ENCODE measurements at places on chromosomes 5 and 9.

DNA sequence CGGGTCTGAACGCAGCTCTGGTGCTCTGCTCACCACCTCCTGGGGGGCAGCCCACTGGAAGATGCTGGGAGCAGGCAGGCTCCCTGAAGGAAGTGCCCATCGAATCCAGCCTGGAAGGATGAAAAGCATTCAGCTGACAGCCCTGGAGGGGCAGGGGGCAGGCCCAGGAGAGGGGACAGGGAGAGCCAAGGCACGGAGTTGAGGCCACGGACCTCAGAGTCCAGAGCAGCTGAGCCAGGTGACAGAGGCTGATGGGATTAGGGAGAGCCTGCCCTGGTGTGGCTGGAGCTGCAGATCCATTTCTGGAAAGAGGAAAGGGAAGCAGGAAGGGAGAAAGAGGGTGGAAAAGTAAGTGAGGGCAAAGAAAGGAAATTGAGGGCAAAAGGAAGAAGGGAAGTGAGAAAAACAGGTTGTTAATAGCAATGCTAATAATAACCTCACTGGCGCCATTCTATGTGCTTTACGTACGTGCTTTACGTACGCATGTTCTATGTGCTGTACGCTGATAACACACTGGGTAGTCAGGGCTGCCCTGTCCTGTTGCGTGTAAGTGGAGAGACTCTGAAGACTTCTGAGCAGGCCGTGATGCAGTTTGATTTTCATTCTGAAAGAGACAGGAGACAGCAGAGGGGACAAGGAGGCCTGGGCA is 52.6 kb downstream of the LMX1B start:
- DNase-seq: no peak

DNA sequence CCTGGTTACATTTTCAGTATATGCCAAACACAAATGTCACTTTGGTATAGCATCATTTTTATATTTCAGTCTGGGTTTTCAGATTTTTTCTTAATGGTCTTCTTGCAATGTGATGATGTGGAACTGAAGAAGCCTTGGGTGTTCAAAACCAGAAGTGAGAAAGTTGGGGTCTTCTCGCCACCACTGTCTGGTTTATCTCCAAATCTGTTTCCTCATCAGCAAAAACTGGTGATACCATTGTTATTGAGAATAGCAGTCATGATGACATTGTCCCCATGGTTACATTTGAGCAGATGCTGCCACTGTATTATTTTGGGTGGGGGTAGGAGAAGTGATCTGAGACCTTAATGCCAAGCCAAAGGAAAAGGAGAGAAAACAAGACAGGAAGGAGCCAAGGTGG is 85.9 kb upstream of the MAP3K1 start:
- DNase-seq: no peak

DNA sequence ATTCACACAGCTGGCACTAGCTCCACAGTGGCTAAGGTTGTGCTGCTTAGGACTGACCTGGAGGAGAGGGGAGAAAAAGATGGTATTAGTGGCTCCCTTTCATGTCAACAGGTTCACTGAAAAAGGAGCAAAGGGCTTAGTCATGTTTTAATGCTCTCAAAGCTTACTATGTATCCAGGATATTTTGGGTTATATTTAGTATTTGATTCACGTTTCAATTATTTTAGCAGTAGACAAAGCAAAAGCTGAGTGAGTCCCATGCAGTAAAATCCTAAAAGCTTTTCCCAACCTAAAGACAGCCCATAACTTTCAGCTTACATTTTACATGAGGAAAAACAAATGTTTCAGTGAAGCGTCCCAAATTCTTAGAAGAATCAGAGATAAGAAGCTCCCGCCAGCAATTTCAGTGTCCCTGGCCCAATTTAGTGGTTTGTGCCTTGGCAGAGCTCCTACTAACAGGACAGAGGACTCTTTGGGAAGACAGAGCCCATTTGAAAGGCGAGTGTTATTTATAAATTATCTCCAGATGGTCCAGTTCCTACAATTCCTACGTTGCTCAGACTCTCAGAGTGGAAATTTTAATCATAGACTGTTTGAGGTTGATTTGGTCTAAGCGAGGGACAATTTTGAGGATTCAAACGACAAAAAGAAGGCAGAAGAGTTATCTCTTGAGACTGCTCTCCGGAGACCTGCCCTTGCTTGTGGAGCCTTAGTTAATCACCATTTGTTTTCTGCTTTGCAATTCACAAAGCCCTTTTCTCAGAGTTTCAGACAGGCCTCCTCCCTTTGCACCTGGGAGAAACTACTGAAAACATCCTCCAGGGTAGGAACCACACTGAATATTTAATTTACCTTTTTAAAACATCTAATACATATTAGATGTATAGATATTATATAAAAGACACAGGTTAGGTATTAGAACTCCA is 225.0 kb upstream of the ANKRD55 start:
- DNase-seq: peak; percentile 61

DNA sequence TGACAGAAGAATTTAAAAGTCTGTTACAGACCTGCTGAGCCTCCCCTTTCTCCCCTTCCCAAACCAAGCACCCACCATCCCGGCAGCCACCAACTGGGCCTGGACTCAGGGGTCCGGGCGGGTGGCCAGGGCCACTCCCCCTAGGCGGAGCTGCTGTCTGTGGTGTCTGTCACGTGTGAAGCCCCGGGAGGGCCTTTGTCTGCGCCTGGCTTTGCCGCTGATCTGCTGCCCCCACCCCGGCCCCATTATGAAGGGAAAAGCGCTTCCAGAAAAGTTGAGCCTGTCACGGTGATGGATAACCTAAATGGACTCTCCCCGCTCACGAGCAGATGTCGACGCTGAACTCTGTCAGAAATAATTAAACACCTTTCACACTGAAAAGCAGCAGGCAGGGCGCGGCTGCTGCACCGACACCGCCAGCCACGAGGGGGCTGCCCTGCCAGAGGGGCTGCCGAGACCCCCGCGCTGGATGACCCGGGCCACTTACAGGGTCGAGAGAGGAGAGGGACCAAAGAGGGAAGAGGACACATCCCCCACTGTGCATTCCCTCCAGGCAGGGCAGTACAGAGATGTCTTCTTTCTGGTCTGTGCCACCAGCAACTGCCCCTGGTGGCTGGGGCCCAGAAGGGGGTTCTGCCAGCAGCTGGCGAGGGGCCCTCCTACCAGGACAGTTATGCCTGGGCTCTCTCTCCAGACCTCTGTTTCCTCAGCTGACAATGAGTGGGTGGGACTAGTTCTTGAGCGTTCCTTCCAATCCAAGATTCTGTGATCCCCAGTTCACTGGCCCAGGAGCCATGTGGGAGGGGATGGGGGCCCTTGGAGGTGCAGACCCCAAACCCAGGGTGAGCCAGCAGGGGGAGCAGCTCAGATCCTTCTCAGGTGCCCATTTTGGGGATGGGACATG is 36.0 kb upstream of the BARHL1 start:
- DNase-seq: peak; percentile 10

- DNase-seq: peak; percentile 83
Measured at GRCh38 chr9:33202552-33203201, 35.5 kb upstream of the B4GALT1 start.

- no peak for DNase-seq
Measured at GRCh38 chr5:34841816-34842215, 2.9 kb downstream of the TTC23L start.

GRCh38 chr9:113011911-113012381 is at the start of gene ZNF883:
ZNF883 (minus strand) TSS chr9:113012192.
- peak; percentile 49 for DNase-seq

GRCh38 chr9:70832492-70832891 is 288.9 kb downstream of the TRPM3 start:
- peak; percentile 13 for DNase-seq

GRCh38 chr5:127838661-127839060 is 135.5 kb downstream of the CCDC192 start:
- DNase-seq: no peak

GRCh38 chr9:121926351-121926801 is 166.7 kb downstream of the TTLL11 start:
- DNase-seq: no peak

GRCh38 chr5:3853362-3853761 is 257.7 kb downstream of the IRX1 start:
- no peak for DNase-seq

GRCh38 chr9:89721176-89721700 is 116.4 kb downstream of the GADD45G start:
- no peak for DNase-seq

GRCh38 chr9:129166623-129167557 is 11.2 kb downstream of the IER5L start:
- DNase-seq: peak; percentile 72

- DNase-seq: no peak
Measured at GRCh38 chr9:131734165-131734610, 5.7 kb downstream of the RAPGEF1 start.

- DNase-seq: peak; percentile 12
Measured at GRCh38 chr5:154647114-154647760, 107.9 kb upstream of the LARP1 start.

GRCh38 chr5:41763574-41763973 is 106.7 kb downstream of the OXCT1 start:
- no peak for DNase-seq

GRCh38 chr5:146091881-146092280 is 13.5 kb downstream of the PLAC8L1 start:
- DNase-seq: no peak

DNA sequence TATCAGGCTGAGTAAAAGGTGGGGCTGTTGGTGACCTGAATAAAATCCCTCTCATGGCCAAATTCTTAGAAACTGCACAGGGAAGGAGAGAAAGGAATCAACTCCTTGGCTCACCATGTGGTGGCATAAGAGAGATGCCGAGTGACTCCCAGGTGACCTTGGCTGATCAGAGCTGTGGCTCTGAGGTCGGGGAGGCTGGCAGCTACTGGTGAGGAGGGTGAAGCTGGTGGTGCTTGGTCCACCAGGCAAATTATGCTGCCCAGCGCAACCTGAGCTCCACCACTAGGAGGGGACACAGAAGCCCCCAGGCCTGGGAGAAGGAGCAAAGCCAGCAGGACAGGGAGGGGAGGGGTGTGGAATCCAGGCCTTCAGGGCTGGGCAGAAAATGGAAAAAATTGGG is 111.2 kb upstream of the IL12B start:
- DNase-seq: no peak

GRCh38 chr9:113516840-113517577 is 53.5 kb downstream of the RGS3 start:
- no peak for DNase-seq

DNA sequence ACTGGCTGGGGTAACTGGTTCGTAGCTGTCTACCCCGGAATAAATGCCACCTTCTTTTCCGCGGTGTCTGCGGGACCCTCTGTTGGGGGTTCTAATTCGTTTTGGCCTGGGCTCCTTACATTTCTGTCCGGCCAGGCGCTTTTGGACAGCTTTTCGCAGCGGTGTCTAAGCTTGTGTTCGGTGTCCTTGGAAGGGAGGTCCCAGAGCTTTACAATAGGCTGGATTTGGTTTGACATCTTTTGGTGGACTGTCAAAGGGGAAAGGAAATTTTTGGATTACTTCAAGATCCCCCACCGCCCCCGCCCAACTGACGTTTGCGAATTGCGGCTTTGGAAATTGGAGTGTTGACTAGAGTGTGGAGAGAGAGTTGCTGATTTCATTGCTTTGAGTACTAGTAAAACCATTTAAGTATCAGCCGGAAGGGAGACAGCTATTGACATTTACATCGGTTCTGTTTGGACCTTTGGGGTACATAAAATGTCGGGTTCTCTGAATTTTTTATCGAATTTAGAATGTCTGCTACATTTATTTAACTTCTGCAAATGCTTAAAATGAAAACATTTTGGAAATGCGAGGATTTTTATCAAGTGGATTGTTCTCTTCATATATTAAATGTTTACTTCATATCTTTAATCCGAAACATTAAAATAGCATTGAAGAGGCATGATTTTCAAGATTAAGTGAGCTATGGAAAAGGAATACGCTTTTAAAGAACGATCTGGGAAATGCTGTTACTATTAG is 4.7 kb upstream of the PURA start:
- DNase-seq: no peak

DNA sequence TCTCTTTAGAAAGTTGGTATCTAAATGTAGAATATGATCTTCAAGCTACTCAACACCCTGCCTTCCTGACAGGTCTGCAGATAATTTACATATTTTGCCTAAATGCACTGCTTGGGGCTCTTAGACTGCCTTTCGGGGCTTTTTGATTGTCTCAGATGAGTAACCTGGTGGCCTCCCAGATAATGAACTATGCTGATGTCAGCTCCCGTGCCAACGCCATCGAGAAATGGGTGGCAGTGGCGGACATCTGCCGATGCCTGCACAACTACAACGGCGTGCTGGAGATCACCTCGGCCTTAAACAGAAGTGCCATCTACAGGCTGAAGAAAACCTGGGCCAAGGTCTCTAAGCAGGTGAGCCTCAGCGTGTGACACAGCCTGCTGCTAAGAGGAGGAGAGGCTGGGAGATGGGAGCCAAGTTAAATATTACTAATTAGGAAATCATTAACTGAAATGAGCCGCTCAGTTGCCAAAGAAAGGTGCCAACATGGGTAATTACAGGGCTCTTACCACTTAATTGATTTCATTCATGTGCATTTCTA is 20.8 kb upstream of the CKMT2 start:
- no peak for DNase-seq

DNA sequence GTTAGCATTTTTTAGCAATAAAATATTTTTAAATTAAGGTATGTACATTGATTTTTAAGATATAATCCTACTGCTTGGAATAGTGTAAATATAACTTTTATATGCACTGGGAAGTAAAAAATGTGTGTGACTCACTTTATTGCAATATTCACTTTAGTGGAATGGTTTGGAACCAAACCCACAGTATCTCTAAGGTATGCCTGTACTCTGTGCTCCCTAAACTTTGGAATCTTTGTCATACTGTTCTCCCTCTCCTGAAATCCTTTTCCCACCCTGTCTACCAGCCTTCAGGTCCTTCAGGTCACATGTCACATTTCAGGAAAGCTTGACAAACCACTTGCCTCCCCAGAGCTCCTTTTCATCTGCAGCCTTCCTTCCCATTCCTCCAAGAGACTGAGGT is 308.7 kb downstream of the SPOCK1 start:
- DNase-seq: peak; percentile 68

GRCh38 chr5:111998871-111999270 is 241.9 kb upstream of the NREP start:
- no peak for DNase-seq

GRCh38 chr5:74148321-74148720 is 492.2 kb downstream of the ENC1 start:
- no peak for DNase-seq

DNA sequence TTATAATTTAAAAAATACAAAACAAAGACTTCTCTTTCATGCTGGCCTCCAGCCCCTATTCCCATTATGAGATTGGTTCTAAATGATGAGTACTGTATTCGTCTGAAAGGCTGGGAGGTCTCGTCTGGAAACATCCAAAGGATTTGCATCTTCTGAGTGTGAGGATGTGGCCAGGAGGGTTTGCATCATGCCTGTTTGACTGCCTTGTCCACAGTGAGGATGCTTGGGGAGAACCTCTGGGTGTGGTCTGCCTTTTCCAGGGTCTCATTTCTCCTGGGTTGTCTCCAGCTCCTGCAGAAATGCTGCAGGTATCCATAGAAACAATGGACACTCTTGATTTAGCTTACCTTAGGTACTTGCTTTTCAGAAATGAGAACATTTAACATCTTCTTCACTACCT is 26.4 kb upstream of the CXCL14 start:
- no peak for DNase-seq

- DNase-seq: no peak
Measured at GRCh38 chr5:50853151-50853550, 186.7 kb downstream of the PARP8 start.

GRCh38 chr5:89330140-89330539 is 447.2 kb upstream of the MEF2C start:
- DNase-seq: no peak
